ENCODE measurements at places on chromosomes 3 and 15.

GRCh38 chr15:75361361-75361988 is 6.9 kb downstream of the MAN2C1 start:
- no peak for DNase-seq

- peak; percentile 33 for DNase-seq
These were observed 85.9 kb downstream of the AQP9 start for GRCh38 chr15:58224068-58224467.

DNA sequence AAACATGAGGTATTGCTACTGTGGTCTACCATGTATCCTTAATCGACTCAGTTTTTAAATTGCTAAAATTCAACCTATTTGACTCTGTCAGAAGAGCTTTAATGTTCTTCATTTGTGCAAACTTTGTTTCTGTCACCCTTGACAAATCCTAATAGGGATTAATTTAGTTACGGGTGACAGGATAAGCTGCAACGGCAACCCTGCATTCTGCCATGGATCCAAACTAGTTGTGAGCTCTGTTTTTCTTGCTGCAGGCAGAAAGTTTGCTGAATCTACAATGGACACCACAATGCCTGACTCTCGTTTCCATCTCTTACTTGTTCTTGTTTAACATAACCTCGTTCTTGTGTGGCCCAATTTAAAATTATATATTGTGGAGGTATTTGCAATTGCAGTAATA is 352.3 kb downstream of the ROBO2 start:
- no peak for DNase-seq

- no peak for DNase-seq
These were observed 372.7 kb downstream of the SHQ1 start for GRCh38 chr3:72475258-72476138.
